Activated CD4-positive, alpha-beta T cell treated with anti-CD3 and anti-CD28 coated beads for 48 hours (primary cell): ENCODE measurements at places on chromosomes 2 and 18.
A peak's percentile ranks its signal among the peaks of the same experiment; 100 is the strongest.

- no peak for DNase-seq
Measured at GRCh38 chr2:168825126-168825525, 22.7 kb downstream of the NOSTRIN start.

DNA sequence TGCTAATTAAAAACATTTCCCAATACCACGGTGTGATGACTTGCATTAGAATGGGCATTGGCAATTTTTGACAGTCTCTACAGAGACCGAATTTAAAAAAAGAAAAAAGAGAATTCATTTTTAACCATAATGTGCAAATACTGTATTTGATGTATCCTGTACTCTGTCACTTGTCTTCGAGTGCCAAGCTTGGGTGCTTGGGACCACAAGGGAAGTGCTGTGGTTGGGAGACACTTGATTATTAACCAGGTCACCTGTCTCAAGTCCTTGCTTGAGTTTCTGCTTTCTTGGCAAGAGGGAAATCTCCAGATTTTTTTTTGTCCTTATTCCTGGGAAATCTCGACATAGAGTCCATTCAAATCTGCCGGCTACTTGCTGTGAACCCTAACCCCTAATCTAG, 209.0 kb downstream of the MC4R start:
- DNase-seq, result no peak

GRCh38 chr2:20348542-20348941, 2.1 kb downstream of the PUM2 start:
- peak; percentile 22 for DNase-seq

DNA sequence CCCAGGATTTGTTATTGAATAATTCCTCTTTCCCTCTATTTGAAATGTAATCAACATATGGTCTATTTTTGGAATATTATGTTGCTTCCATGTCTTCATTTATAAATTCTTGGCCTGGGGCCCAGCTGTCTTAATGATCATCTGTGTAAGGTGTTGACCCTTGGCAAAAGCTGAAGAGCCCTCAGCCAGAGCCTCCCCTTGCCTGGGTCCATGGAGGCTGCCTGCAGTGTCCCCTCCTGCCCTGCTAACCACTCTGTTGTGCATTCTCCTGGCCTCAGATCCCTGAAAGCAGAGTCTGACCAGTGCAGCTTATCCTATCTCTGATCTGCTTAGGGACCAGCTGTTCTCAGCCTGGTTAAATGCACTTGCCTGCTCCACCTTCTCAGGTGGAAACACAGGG, 226.1 kb upstream of the APCDD1 start:
- DNase-seq, result no peak

DNA sequence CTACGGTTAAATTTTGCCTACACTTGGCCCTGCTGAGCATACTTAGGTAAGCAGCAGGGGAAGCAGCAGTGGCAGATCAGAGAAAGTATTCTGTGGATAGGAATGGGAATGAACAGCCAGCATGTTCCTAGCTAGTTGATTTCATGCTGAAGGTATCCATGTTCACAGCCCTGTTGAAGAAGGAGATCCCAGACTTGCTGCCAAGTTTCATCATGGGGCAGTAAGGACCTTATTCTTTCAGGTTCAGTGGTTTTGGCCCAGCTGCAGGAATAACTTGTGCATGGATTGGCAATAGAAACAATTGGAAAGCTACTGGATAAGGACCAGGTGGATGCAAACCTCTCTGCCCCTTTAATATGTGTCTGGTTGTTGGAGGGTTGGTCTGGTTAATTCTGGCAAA, 98.2 kb upstream of the TMEM178A start:
- DNase-seq, result no peak

GRCh38 chr2:128313931-128314347, 4.7 kb downstream of the HS6ST1 start:
- DNase-seq, result peak; percentile 1
